ENCODE measurements at places on chromosomes 2 and 18. TPM values are rescaled to one million over a fixed set of nuclear protein-coding genes. Genes with fewer than 3 reads are reported as not detected.

GRCh38 chr2:208363485-208363884, 43.1 kb upstream of the PTH2R start:
- no peak overlapping the region for H3K27ac ChIP-seq
- H3K4me1 ChIP-seq = peaks cover 7% of the 10 kb centered on the region
- H3K4me3 ChIP-seq = no peak overlapping the region
- H3K36me3 ChIP-seq = peaks cover 4% of the 10 kb centered on the region
- H3K27me3 ChIP-seq = peaks cover 4% of the 10 kb centered on the region
- DNase-seq = no peak

- no peak overlapping the region for H3K27ac ChIP-seq
- no peaks in the 10 kb centered on the region for H3K36me3 ChIP-seq
- H3K4me1 ChIP-seq = no peaks in the 10 kb centered on the region
- H3K27me3 ChIP-seq = no peaks in the 10 kb centered on the region
- no peak overlapping the region for H3K4me3 ChIP-seq
Measured at GRCh38 chr2:6164986-6165747, 473.0 kb downstream of the SOX11 start.

GRCh38 chr2:160405077-160405867, 88.3 kb downstream of the RBMS1 start:
- H3K27ac ChIP-seq = peak overlapping the region; percentile 81
- H3K27me3 ChIP-seq = no peaks in the 10 kb centered on the region
- H3K36me3 ChIP-seq = peaks cover 50% of the 10 kb centered on the region
- peaks cover 73% of the 10 kb centered on the region for H3K4me1 ChIP-seq

DNA sequence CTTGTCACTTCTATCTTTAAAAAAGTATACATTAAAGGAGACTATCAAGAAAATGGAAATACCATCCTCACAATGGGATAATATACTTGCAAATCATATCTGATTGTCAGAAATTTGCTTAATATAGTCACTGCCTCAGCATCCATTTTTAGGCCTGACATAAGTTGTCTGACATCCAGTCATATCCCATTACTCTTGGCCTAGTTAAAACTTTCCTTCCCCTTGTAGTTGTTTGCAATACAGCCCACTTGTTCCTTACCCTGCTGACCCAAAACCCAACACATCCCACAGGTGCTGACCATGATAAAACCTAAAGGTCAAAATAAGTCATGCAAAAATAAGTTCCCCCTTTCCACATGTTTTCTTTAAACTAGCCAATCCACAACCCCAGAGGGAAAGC, 3.6 kb upstream of the ARHGEF33 start:
- H3K4me1 ChIP-seq = no peaks in the 10 kb centered on the region
- H3K36me3 ChIP-seq = no peaks in the 10 kb centered on the region
- peaks cover 7% of the 10 kb centered on the region for H3K27me3 ChIP-seq
- no peak for DNase-seq
- H3K4me3 ChIP-seq = no peak overlapping the region
- H3K27ac ChIP-seq = no peak overlapping the region

DNA sequence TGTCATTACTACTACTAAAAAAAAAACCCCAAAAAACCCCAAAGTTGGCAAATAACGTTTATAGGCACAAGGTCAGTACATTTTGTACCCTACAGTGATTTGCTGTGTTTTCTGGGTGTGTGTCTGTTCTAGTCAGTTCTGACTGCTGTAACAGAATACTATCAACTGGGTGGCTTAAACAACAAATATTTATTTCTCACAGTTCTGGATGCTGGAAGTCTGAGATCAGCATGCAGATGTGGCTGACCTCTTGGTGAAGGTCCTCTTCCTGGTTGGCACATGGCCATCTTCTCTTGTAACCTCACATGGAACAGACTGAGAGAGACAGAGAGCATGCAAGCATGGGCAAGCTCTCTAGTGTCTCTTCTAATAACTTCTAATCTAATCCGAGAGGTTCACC, 103.1 kb downstream of the CERS6 start:
- peaks cover 8% of the 10 kb centered on the region for H3K4me1 ChIP-seq
- no peak overlapping the region for H3K4me3 ChIP-seq
- H3K27ac ChIP-seq = no peak overlapping the region
- peaks cover 42% of the 10 kb centered on the region for H3K36me3 ChIP-seq

DNA sequence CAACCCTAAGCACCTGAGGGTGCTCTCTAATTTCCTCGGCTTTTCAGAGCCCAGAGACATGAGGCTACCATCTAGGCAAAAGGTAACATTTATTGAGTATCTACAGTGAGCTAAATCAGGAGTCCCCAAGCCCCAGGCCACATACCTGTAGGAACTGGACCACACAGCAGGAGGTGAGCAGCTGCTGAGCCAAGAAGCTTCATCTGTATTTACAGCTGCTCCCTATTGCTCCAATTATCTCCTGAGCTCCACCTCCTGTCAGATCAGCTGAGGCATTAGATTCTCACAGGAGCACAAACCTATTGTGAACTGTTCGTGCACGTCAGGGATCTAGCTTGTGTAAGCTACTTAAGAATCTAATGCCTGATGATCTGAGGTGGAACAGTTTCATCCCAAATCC, 70.2 kb downstream of the RND3 start:
- H3K27ac ChIP-seq = no peak overlapping the region
- H3K27me3 ChIP-seq = no peaks in the 10 kb centered on the region
- H3K4me3 ChIP-seq = no peak overlapping the region
- no peaks in the 10 kb centered on the region for H3K4me1 ChIP-seq
- no peak for DNase-seq
- no peaks in the 10 kb centered on the region for H3K36me3 ChIP-seq

DNA sequence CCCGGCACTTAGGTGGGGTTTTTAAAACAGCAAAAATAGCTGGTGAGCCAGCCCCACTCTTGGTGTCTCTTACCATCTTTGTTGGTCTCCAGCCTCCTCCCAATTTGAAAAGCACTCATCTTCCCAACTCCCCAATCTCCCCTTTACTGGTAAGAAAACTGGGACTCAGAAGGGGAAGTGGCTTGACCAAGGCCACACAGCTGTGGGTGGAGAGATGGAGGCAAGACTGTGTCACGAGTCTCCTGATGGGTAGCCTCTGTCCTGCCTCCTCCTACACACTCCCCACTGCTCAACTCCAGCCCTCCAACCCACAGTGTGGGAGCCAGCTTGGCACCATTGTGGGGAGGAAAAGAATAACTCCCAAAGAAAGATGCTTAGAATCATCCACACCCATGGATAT, 140.4 kb downstream of the SMAD2 start:
- peaks cover 4% of the 10 kb centered on the region for H3K27me3 ChIP-seq
- H3K4me1 ChIP-seq = no peaks in the 10 kb centered on the region
- H3K36me3 ChIP-seq = no peaks in the 10 kb centered on the region
- no peak overlapping the region for H3K27ac ChIP-seq
- no peak for DNase-seq

- no peak overlapping the region for H3K4me3 ChIP-seq
- H3K4me1 ChIP-seq = no peaks in the 10 kb centered on the region
- no peak overlapping the region for H3K27ac ChIP-seq
- no peak for DNase-seq
Measured at GRCh38 chr2:141941210-141941714, 189.6 kb downstream of the LRP1B start.

DNA sequence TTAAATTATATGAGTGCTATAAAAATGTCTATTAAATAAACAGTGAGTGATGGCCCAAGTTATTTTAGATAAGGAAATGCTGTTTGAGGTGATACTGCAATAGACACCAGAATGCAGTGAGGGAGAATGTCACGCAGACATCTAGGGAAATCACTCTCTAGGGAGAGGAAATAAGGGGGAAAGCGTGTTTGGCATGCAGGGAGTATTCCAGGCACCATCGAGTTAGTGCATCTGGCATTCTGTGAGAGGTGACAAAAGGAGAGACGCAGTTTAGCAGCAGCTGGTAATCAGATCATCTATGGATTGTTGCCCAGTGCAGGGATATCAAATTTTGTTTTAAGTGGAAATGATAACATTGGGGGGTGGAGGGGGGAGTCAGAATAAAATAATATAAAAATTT, 175.4 kb upstream of the NETO1 start:
- no peak overlapping the region for H3K4me3 ChIP-seq
- DNase-seq = no peak
- H3K27me3 ChIP-seq = no peaks in the 10 kb centered on the region
- no peaks in the 10 kb centered on the region for H3K36me3 ChIP-seq
- no peaks in the 10 kb centered on the region for H3K4me1 ChIP-seq
- H3K27ac ChIP-seq = no peak overlapping the region

GRCh38 chr2:60536746-60537145, 16.7 kb downstream of the BCL11A start:
- no peak for DNase-seq
- H3K36me3 ChIP-seq = no peaks in the 10 kb centered on the region
- peaks cover 56% of the 10 kb centered on the region for H3K27me3 ChIP-seq
- H3K4me3 ChIP-seq = no peak overlapping the region

- no peak overlapping the region for H3K27ac ChIP-seq
- no peak overlapping the region for H3K4me3 ChIP-seq
- no peak for DNase-seq
- H3K4me1 ChIP-seq = no peaks in the 10 kb centered on the region
- H3K27me3 ChIP-seq = peaks cover 3% of the 10 kb centered on the region
Measured at GRCh38 chr2:232951891-232952290, 61.2 kb downstream of the NGEF start.

DNA sequence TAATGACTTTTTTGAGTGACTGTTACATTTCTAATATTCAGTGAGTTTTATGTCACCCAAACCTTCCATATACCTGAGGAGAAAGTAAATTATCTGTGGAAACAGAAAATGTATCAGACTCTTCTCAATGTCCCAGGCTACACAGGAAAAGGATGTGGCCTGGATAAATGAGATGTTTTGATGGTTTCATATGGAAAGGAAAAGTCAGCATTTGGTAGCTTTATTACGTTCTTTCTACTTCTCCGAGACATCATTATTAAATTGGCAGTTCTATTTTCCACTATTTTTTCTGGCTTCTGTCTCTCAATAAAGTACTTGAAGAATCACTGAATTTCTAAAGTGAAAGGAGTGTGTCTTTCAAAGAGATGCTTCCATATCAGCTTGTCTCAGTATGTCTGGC, 847.0 kb upstream of the CRIM1 start:
- H3K27me3 ChIP-seq = no peaks in the 10 kb centered on the region
- no peak overlapping the region for H3K27ac ChIP-seq
- H3K4me3 ChIP-seq = no peak overlapping the region
- H3K4me1 ChIP-seq = no peaks in the 10 kb centered on the region

DNA sequence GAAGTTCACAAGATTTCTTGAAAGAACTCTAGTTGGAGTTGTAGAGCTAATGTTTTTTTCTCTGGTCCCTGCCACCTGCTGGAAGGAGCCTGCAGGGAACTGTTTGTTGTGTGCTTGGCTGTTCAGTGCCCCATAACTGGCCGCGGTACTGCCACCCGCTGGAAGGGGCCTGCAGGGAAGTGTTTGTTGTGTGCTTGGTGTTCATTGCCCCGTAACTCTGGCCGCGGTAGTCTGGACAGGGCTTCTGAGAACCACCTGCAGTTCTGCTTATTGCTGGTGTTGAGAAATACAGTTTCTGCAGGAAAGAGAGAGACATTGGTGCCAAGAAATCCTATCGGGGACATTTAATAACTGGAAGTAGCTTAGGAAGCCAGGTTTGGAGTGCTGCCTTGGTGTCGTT, 58.1 kb downstream of the AGAP1 start:
- H3K27ac ChIP-seq = no peak overlapping the region
- no peaks in the 10 kb centered on the region for H3K36me3 ChIP-seq
- no peaks in the 10 kb centered on the region for H3K4me1 ChIP-seq
- H3K4me3 ChIP-seq = no peak overlapping the region

- H3K4me1 ChIP-seq = no peaks in the 10 kb centered on the region
- peaks cover 66% of the 10 kb centered on the region for H3K36me3 ChIP-seq
- no peak overlapping the region for H3K27ac ChIP-seq
- H3K4me3 ChIP-seq = no peak overlapping the region
- no peak for DNase-seq
Measured at GRCh38 chr2:201298462-201299052, 38.2 kb downstream of the CASP8 start.

GRCh38 chr2:235728800-235729556, 235.1 kb downstream of the AGAP1 start:
- no peak overlapping the region for H3K4me3 ChIP-seq
- H3K27ac ChIP-seq = no peak overlapping the region
- DNase-seq = no peak
- H3K27me3 ChIP-seq = no peaks in the 10 kb centered on the region
- H3K4me1 ChIP-seq = no peaks in the 10 kb centered on the region

DNA sequence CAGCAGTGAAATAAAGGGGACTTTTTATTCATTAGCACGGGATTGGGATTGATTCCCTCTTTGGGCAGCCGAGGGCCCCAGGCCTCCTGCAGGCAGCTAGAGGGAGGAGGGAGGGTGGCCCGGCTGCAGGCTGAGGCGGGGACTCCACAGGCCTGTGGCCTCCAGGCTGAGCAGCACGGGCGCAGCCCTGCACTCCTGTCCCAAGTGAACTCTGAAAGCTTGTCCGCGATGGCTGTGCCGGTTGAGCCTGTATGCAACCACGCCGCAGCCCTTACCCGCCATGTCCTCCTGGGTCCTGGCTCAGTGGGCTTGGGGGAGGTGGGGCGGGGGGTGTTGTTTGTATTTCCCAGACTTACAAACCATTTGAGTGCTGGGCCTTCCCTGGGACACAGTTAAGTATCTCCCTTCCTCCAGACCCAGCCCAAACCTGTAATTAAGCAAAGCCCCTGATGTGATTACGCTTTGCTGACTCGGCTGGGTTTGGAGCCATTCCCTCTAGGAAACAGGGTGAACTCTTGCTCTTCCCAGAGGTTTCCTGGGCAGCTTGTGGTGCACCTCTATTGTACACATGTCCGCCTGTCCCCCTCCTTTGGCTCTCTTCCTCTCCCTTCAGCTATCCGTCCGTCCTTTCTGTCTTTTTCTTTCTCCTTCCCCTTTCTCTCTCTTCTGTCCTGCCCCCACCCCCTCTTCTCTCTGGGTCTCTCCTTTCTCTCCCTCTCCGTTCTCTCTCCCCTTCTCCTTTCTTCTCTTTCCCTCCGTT, 5.3 kb downstream of the GLI2 start:
- no peak for DNase-seq
- peaks cover 6% of the 10 kb centered on the region for H3K4me1 ChIP-seq
- H3K4me3 ChIP-seq = no peak overlapping the region
- H3K27ac ChIP-seq = no peak overlapping the region
- no peaks in the 10 kb centered on the region for H3K36me3 ChIP-seq

GRCh38 chr2:32632089-32632488, 4.2 kb downstream of the TTC27 start:
- H3K36me3 ChIP-seq = peaks cover 20% of the 10 kb centered on the region
- H3K4me1 ChIP-seq = peaks cover 22% of the 10 kb centered on the region
- H3K27ac ChIP-seq = no peak overlapping the region
- H3K4me3 ChIP-seq = no peak overlapping the region

DNA sequence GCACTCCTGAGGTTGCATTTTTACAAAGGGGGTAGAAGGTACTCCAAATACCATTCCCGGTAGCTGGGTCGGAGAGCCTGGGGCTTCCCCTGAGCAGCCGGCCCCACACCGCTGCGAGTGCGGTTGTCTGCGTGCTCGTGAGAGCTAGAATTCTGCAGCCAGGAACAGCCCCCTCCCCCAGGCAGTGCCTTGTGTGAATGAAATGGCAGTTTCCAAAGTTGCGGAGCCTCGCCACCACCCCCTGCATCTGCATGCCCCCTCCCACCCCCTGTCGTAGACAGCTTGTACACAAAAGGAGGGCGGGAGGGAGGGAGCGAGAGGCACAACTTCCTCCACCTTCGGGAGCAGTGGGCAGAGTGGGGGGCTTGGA, 1.1 kb downstream of the MYCN start:
- no peak overlapping the region for H3K27ac ChIP-seq
- H3K4me3 ChIP-seq = no peak overlapping the region
- H3K36me3 ChIP-seq = no peaks in the 10 kb centered on the region
- H3K27me3 ChIP-seq = peaks cover 51% of the 10 kb centered on the region
- peaks cover 29% of the 10 kb centered on the region for H3K4me1 ChIP-seq

The ACMSD gene
- total RNA-seq = not detected

The PAIP2B gene
- 1.3 TPM for total RNA-seq

The GPR45 gene
- not detected for total RNA-seq

The SPDYA gene
- total RNA-seq = 1.2 TPM

The IL36G gene
- total RNA-seq = not detected

The NAT8 gene
- not detected for total RNA-seq

The UGT1A4 gene
- total RNA-seq = not detected

The RNF152 gene
- total RNA-seq = not detected

Measured in activated CD8-positive, alpha-beta T cell treated with anti-CD3 and anti-CD28 coated beads, Interleukin-2, amount 10 ng/mL, durations not matched to agents 7 days and 5 days (primary cell).